ENCODE measurements at places on chromosomes 5 and 9. TPM values are rescaled to one million over a fixed set of nuclear protein-coding genes. Genes with fewer than 3 reads are reported as not detected.

Gene SLC36A3
- total RNA-seq = not detected

Gene DIAPH1
- total RNA-seq = 209 TPM

DNA sequence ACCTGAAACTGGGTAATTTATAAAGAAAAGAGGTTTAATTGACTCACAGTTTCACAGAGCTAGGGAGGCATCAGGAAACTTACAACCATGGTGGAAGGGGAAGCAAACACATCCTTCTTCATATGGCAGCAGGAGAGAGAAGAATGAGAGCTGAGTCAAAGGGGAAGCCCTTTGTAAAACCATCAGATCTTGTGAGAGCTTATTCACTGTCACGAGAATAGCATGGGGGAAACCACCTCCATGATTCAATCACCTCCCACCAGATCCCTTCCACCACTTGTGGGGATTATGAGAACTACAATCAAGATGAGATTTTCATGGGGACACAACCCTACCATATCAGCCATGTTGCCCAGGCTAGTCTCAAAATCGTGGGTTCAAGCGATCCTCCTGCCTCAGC lies 143.4 kb downstream of the FGF18 start:
- peak; percentile 34 for DNase-seq

GRCh38 chr5:98428806-98429205 lies 344.7 kb upstream of the RGMB start:
- DNase-seq = no peak
